Esophagus mucosa (tissue), 1 donor: ENCODE measurements at places on chromosomes 5 and 9. TPM values are rescaled to one million over a fixed set of nuclear protein-coding genes. Genes with fewer than 3 reads are reported as not detected.

DNA sequence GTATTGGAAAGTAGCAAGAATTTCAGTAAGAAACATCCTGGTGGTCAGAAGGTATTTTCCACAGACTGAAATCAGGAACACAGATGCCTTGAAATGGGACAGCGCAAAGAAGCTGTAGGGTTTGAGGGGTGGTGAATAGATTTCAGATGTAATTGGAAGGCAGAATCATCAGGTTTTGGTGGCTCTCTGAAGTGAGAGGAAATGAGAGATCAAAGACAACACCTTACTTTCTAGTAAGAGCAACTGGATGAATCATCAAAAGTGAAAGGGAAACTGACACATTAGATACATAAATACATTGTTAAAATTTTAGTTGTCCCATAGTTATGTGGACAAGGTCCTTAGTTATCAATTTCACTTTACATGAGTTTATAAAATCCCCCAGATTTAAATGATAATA lies 188.2 kb upstream of the SLC27A6 start:
- no peak for ATAC-seq

DNA sequence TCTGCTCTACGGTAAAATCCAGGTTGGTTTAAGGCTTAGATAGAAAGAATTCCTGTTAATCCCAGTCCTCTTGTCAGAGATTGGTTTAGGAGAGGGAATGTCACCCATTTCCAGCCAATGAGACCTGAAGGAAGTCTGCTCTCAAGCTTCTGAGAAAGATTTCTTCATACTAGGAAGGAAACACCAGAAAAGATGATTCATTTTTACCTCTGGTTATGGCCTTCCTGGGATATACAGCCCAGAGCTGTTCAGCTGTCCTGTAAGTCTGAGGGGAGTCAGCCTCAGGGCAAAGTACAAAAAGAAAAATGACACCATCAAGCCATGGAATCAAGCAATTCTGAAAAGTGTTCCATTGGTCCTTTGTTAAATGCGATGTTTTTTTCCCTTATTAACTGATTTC lies 18.6 kb upstream of the CFAP95 start:
- ATAC-seq = no peak

DNA sequence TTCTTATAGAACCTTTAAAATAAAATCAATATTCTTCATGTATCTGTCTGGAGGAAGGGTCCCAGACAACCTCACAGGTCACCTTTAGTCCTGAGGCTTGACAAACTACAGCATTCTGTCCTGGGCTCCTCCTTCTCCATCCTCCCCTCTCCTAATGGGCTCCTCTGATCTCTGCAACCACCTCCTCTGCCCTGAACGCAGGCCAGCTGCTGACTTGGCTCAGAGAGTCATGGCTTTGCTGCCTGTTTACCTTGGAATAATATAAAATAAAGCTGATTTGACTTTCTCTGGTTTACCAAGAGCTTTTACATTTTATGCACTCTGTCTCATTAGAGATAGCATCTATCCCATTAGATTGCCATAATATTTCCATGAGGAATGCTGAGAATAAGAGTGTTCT lies 159.4 kb downstream of the SEMA6A start:
- ATAC-seq = no peak

GRCh38 chr9:121685795-121686377 lies 34.5 kb downstream of the DAB2IP start:
- ATAC-seq = no peak

The KIAA1191 gene
- 58.8 TPM for total RNA-seq
